HCEC 1CT (cell line): ENCODE measurements at places on chromosomes 3 and 15.

DNA sequence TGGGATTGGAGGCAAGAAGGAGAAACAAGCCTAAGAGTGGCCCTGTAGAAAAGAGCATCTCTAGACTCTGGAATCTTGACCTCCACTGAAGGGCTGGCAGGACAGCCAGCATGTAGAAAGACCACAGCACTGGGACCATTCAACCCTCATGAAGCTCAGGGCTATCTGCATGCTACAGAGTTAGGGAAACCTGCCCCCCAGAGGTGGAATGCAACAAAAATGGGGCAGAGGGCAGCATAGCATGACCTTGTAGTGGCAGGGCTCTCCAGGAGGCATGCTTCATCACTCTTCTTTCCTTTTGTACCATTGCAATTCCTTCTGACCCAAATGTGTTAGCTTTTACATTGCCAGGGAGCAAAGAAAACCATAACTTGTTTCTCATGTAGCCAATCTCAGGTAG lies 445.4 kb downstream of the EPHB1 start:
- no peak for DNase-seq

- no peak for DNase-seq
Measured at GRCh38 chr3:44236485-44236908, 5.2 kb upstream of the TOPAZ1 start.

- no peak for DNase-seq
Measured at GRCh38 chr3:101464235-101464634, 48.8 kb downstream of the SENP7 start.

- DNase-seq = peak; percentile 42
Measured at GRCh38 chr15:73691396-73691795, 7.2 kb downstream of the CD276 start.
